HCT116 (cell line): ENCODE measurements at places on chromosomes 6 and 20. TPM values are rescaled to one million over a fixed set of nuclear protein-coding genes. Genes with fewer than 3 reads are reported as not detected.

- DNase-seq = no peak
Measured at GRCh38 chr6:27187231-27188060, 60.1 kb upstream of the PRSS16 start.

- DNase-seq = no peak
Measured at GRCh38 chr6:291204-291696, 1.0 kb upstream of the DUSP22 start.

The HSF2 gene
- total RNA-seq = 19.8 TPM

DNA sequence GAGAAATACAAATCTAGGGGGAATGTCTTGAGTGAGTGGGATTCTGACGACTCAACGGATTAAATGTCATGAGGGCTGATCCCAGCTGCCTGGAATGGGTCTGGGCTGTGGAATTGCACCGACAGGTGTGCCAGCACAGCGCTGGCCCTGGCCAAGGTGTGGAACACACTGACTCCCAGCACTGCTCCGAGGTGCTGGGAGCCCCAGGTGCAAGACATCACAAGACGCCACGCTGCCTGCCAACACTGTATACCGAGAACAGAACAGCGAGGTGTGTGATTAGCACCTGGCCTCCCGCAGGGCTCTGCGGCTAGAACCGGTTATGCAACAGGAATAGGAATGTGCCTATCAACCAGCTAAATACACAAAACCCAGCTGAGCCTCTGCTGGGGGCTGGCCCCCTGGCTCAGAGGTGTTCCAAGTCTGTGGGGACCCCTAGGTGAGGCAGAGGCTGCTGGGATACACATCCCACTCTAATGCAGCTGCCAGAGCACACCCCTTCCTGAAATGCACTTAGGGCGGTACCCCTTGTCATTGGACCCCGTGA, 24.8 kb upstream of the APMAP start:
- DNase-seq = no peak

DNA sequence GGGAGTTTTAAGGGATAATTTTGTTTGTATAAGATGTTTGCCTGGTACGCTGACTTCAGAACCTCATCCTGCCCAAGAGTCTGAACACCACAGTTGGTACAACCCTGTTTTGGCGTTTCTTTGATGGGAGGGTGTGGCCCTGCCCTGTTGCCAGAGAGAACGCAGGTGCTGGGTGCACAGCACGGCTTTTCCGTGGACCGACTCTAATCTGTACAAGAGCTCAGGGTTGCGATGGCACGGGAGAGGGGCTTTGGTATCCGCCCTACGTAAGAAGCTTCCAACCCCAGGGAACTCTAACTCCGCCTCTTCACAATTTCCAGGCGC, 1.3 kb downstream of the CYP24A1 start:
- no peak for DNase-seq

- DNase-seq = no peak
Measured at GRCh38 chr6:125612345-125612846, 137.0 kb upstream of the HEY2 start.

DNA sequence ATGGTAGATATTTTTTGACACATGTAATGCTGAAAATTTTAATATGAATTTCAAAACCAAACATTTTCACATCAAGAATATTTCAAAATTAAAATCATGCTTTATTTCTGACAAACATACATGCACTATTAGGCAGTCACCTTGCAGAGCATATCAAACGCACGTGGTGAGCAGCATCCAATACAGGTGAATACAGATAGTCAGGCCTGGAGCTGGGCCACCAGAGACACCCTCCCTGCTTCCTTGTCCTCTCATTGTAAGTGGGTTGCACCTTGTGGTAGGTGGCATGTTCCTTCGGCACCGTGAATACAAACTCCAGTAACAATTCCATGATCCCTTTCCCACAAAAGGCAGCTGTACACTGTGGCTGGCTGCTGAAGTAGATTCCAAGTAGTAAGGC, 8.9 kb downstream of the REV3L start:
- no peak for DNase-seq

GRCh38 chr6:109454496-109455436, 806 bp downstream of the MICAL1 start:
- DNase-seq = no peak

The B3GALT4 gene
- 1.9 TPM for total RNA-seq

DNA sequence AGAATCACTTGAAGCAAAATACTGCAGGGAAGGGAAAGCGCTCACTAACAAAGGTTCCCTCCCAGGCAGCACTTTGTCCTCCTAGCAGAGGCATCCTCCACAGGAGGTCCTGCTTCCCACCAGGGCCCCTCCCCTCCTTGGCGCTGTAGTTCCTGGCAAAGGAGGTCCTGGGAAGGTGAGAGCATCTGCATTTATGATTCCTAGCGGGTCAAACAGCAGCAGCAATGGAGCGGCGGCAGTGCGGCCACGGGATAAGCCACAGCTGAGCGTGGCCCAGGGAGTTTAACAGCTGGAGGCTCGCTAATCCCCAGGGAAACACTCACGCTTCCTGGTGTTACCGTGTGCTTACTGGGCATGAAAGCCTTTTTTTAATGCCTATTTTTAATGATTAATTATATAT, 185.8 kb downstream of the TTLL2 start:
- DNase-seq = no peak

DNA sequence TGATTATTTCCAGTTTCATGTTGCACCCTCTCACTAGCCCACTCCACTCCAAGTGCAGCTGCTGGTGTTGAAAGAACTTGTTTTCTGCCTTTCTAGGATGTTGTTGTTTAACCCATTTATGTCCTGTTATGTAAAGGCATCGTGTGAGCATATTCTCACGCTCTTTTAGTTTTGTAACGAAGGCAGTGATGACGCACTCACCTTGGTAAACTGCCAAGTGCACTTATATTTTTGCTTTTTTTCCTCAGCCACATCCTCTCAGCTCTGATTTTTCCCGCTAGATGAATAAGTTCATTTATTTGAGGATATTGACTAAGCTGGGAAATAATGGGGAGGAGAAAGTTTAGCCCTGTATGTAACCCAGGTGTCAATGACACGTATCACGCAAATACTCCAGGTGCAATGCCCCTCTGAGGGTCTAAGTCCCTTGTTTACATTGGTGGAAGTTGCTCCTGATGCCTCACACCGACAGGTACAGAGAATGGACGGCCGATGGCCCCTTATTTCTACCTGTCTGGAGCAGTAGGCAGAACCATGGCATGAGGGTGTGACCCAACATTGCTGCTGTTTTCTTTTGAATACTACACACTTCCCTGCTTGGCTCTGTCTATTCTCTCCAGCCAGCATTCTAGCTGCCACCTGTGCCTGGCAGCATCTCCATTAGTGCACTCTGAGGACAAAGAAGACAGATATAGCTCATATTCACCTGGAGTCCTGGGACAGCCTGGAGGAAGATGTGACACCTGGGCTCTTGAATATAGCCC, 132.7 kb upstream of the SLC24A3 start:
- DNase-seq = no peak

DNA sequence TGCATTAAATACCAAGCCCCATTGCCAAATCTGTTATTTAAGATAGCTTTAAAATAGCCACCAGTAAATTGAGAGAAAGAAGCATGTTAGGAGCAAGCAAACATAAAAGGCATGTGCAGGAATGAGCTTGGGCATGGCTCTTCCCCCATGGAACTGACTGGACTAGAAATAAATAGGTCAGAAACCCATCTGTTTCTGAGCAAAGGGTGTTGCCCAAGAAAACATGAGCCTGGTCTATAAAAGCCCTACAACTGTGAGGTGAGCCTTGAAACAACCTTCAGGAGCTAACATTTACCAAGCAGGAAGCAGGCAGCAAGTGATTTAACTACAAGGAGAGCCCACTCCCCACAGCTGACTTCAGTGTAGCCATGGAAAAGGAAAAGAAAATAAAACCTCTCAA, 126.3 kb downstream of the C6orf118 start:
- DNase-seq = no peak

GRCh38 chr6:132932588-132932987, 118.2 kb downstream of the RPS12 start:
- DNase-seq = no peak

DNA sequence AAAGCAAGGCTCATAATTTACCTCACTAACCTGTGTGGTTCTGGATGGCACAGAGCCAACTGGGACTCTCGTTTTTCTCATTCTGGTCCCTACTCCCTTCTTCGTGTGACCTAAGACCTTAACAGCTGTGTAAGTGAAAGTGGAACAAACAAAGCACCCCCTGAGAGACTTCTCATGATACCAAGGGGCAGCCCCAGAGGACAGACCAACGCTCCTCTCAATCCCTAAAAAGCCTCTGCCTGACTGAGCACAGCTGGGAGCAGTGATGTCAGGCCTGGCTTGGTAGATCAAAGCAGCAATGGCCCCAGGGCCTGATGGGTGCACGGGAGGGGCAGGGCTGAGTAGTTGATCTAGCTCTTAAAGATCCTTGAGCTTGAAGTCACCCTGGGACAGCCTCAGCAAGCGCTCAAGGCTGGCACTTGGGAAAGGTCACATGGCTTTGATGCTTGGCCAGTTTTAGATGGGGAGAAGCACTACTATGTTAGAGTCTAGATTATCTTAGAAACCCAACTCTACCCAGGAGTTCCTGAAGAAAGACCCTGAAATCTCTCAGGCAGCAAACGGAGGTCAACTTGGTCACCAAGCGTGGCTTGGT, 16.2 kb upstream of the TGM2 start:
- no peak for DNase-seq

GRCh38 chr6:130223508-130223907, 757 bp upstream of the SAMD3 start:
- no peak for DNase-seq

DNA sequence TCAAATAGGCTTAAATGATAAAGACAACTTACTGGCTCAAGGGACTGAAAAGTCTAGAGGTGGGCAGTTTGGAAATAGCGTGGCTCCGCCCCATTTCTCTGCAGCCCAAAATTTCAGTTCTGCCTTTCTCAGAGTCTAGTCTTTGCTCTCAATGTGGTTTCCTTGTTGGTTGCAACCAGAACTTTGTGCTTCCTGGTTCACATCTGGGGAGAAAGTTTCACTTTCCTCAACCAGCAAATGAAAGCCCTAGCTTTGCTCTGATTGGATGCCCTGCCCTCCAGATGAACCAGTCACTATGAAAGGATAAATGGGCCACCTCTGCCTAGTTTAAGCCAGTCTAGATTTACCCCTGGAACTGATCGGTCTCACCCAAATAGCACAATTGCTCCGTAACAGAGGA, 14.9 kb downstream of the SYCP2L start:
- no peak for DNase-seq

GRCh38 chr6:85435851-85436250, 14.0 kb upstream of the NT5E start:
- no peak for DNase-seq

GRCh38 chr20:32509639-32510066, 75.5 kb downstream of the NOL4L start:
- DNase-seq = no peak

The CFAP206 gene
- 0.54 TPM for total RNA-seq

DNA sequence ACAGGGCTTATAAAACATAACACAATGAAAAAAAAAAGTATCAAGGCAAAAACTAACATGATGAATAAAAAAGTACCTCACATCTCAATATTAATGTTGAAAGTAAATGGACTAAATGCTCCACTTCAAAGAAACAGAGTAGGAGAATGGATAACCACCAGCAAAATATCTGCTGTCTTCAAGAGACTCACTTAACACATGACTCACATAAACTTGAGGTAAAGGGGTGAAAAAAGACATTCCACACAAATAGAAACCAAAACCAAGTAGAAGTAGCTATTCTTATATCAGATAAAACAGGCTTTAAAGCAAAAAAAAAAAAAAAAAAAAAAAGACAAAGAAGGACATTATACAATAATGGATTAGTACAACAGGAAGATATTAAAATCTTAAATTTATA, 86.9 kb downstream of the TBC1D32 start:
- no peak for DNase-seq

The HUS1B gene
- total RNA-seq = 0.76 TPM

The BTN2A1 gene
- total RNA-seq = 11.2 TPM

GRCh38 chr6:27542485-27542884, 69.6 kb upstream of the ZNF184 start:
- no peak for DNase-seq

- no peak for DNase-seq
Measured at GRCh38 chr6:134402372-134402984, 84.6 kb upstream of the SGK1 start.

The CRISP2 gene
- total RNA-seq = not detected

The OR2H1 gene
- not detected for total RNA-seq

- DNase-seq = no peak
Measured at GRCh38 chr6:167706313-167707109, 120.2 kb upstream of the AFDN start.

DNA sequence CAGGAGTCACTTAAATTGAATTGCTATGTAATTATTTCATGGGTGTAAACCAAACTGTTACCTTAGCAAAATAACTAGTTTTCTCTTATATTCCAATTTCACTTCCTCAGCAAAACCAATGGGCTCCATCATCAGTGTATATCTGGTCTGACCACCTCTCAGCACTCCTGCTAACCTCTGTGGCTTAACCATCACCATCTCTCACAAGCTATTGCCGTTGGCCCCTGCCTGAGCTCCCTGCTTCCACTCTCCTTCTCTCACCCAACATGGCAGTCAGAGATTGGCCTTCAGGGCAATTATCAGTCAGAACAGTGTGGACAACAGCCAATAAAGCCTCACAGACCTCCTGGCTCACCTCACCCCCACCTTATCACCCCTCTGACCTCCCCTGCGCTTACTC, 124.0 kb downstream of the CARMIL1 start:
- DNase-seq = no peak

- no peak for DNase-seq
Measured at GRCh38 chr6:148578489-148578814, 168.4 kb upstream of the UST start.

- DNase-seq = no peak
Measured at GRCh38 chr6:47076422-47077344, 34.6 kb upstream of the ADGRF1 start.

- DNase-seq = no peak
Measured at GRCh38 chr6:15246666-15247499, 1.0 kb downstream of the JARID2 start.

The PLAGL1 gene
- total RNA-seq = 35.6 TPM

- peak; percentile 16 for DNase-seq
Measured at GRCh38 chr6:89970609-89971337, 76.5 kb downstream of the GJA10 start.

The C6orf58 gene
- 0.20 TPM for total RNA-seq

DNA sequence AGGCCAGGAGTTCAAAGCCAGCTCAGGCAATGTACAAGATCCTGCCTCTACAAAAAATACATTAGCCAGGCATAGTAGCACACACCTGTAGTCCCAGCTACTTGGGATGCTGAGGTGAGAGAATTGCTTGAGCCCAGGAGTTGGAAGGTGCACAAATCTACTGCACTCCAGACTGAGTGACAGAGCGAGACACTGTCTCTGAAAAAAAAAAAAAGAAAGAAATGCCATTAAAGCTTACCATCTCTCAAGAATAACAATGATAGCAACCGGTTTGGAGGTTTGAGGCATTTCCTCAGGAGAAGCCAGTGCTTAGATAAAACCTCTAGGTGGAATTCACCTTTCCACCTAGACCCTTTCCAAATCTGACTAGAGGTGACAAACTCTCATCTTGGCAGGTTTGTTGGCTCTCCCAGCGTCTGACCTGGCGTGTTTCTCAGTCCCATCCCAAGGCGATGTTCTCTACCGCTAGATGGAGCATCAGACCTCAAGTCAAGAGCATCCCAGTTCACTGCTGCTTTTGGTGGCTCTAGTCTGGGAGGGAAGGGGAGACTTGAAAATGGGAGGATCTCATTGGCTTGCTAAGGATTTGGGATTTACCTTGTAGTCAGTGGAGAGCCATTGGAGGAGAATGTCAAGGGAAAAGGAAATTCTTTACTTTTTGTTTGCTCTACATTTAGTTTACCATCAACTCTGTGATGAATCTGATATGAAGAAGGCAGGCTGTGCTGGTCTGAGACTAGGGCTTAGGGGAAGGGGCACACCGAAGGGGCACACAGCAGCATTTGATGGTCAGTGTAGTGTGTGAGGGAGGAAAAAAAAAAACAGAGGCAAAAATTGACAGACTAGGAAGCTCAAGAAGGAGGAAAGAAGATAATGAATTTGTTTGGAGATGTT, 67.9 kb downstream of the NCOA7 start:
- DNase-seq = peak; percentile 42
